ENCODE measurements at places on chromosomes 12 and 14.
A peak's percentile ranks its signal among the peaks of the same experiment; 100 is the strongest.

DNA sequence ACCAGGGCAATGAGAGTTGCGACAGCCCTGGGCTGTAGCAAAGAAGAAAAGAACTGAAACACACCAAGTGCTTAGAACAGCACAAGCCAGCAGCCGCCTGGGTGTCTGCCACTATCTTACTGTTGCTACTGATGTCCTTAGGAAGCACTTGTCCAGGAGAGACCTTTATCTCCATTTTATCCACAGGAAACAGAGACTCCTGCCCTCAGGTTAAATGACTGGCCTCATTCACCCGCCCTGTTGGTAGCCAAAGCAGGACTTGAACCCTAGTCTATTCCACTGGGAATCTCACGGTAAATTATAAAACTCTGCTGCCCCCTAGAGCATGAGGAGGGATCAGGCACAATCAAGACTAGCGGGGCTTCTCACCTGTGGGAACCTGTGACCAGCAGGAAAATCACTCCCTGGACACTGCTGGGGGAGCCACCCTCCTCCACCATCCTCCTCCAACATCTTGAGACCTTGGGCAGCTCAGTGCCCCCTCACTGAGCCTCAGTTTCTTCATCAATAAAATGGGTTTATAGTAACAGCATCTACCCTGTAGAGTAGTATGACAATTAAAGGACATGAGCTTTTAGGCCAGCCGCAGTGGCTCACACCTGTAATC lies 20.5 kb upstream of the TESC start:
- no peak for DNase-seq

- DNase-seq: no peak
These were observed 107.6 kb downstream of the PTCSC3 start for GRCh38 chr14:36068777-36069534.

DNA sequence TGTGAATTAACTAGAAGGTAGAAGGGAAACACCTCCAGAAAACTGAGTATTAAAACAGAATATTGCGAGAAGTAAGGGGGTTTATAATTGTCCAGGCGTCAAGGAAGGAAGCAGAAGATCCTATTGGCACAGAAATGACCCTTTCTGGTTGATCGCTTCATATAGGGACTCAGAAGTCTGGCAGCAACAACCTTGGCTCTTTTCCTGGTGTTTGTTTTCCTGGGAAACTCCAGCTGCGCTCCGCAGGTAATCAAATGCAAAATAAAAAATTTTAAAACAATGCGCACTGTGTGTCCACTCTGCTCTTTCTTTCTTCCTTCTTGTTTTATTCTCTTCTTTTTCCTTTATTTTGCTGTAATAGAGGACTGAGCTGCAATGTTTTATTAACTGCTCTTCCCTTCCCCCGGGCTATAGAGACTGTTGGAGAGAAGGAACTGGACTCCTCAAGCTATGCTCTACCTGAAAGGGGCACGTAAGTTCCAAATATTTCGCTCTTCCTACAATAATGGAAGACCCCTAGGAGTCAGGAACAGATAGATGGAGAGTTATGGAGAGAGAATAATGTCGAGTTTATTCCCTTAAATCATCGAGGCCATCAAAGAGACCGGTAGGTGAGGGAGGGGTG lies 737 bp downstream of the SPX start:
- no peak for DNase-seq

- DNase-seq: peak; percentile 13
These were observed 91.9 kb downstream of the TMEM30B start for GRCh38 chr14:61188978-61189808.

GRCh38 chr12:23169012-23169695 lies 544.2 kb downstream of the ETNK1 start:
- DNase-seq: no peak

- no peak for DNase-seq
These were observed 9.5 kb upstream of the PUS1 start for GRCh38 chr12:131919366-131920156.

GRCh38 chr12:16972923-16973770 lies 367.2 kb upstream of the LMO3 start:
- DNase-seq: no peak

DNA sequence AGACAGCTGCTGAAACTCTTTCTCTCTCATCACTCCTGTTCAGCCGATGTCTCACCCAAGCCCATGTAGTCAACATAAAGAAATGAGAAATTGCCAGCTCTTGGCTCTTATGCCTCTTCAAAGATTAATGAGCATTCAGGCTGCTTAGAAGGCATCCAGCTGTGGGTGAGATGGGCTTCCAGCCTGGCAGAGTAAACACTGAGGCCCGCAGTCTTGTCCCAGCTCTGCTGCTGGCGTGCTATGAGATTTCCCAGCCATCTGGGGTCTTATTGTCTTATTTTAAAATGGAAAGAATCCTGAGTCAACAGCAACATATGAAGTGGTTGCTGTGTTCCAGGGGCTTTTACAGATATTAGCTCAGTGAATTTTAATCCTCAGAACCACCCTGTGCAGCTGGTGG lies 12.6 kb downstream of the RXYLT1 start:
- DNase-seq: no peak

DNA sequence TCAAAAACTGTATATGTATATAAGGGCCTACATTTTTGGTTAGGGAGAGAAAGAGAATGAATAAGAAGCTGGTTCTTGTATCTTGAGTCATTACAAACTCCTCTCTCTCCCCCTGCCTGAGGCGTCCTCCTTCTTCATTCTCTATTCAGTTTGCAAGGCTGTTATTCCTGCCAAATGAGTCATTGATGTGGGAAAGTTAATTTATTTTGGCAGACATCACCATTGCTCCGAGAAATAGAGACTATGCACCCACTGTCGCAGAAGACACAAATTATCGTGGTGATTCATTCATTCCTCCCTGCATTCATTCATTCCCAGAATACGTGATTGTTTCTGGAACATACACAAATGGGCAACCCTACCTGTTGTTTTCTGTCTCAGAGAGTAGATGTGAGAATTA lies 112.5 kb upstream of the MED13L start:
- no peak for DNase-seq

DNA sequence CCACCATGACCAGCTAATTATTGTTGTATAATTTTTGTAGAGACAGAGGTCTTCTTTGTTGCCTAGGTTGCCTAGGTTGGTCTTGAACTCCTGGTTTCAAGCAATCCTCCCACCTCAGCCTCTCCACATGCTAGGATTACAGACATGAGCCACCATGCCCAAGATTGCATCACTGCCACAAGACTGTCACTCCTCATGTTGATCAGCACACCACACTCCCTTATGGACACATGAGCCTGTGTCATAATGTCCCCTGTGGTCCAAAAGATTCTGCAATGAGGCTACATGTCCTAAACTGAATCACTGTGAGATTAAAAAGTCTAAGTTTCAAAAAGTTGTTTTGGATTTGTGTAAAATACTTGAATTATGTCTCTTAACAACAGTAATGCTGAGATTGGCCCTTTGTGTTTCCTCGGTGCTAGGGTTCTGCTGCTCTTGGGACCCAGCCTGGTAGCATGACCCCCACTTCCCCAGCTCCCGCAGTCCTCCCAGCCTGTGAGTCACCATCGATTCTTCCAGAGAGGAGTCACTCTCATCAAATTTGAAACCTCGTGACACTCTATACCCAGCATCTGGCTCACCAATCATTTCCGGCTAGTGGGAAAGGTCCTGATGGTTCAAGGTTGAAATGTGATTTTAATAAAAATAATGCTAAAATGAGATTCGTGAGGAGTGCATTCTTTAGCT lies 890.9 kb downstream of the VRK1 start:
- no peak for DNase-seq
